ENCODE measurements at places on chromosomes 2 and 18.

DNA sequence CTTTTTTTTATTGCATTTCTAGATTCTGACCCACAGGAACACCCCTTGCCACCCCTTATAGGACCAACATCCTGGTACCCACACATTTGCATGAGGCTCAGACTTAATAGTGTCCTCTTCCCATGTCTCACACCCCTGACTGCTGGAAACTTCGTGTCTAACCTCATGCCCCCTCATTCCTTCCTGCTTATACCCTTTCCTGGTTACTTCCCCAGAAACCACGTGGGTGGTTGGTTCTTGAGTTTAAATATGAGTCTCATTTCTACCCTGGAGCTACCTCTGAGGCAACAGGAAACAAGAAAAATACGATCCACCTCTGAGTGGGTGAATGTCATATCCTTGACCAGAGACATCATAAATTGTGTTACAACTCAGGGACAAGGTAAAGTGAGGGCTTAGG lies 1.6 kb downstream of the TNP1 start:
- DNase-seq = no peak

- DNase-seq = no peak
These were observed 133.6 kb downstream of the MBD2 start for GRCh38 chr18:54090856-54091255.

DNA sequence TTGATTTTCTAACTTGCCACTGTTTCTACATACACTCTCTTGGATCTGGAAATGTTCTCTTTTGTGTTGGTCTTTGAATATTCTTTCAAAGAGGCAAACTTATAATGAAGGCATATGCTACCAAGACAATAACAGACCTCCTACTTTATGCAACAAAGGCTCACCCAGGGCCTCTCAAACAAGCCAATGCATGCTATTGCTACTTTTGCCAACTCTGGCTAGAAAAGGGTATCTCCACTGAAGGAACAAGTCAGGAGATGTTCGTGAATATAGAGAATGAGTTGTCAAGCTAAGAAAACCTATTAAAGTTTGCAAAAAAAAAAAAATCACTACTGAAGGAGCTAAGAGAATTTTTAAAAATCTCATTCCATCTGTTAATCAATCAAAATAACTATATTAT lies 15.9 kb upstream of the DSG2 start:
- no peak for DNase-seq

DNA sequence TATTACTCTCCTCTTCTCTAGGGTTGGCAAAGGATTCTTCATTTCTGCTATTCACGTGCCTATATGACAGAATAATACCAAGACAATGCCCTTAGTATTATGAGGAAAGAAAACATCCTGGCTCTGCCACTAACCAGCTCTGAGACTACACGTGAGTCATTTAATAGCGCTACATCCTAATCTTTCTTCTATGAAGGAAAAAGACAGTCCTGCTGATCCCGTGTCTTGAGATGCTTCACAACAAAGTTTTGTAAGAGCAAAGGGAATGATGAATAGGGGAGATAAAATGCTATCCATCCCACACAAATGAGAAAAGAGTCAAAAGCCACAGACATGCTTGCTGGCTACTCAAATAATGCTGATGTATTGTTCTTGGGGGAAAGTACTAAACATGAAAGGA lies 152.8 kb downstream of the PID1 start:
- DNase-seq = no peak

- no peak for DNase-seq
These were observed 431.7 kb downstream of the MBD2 start for GRCh38 chr18:53792762-53793161.

DNA sequence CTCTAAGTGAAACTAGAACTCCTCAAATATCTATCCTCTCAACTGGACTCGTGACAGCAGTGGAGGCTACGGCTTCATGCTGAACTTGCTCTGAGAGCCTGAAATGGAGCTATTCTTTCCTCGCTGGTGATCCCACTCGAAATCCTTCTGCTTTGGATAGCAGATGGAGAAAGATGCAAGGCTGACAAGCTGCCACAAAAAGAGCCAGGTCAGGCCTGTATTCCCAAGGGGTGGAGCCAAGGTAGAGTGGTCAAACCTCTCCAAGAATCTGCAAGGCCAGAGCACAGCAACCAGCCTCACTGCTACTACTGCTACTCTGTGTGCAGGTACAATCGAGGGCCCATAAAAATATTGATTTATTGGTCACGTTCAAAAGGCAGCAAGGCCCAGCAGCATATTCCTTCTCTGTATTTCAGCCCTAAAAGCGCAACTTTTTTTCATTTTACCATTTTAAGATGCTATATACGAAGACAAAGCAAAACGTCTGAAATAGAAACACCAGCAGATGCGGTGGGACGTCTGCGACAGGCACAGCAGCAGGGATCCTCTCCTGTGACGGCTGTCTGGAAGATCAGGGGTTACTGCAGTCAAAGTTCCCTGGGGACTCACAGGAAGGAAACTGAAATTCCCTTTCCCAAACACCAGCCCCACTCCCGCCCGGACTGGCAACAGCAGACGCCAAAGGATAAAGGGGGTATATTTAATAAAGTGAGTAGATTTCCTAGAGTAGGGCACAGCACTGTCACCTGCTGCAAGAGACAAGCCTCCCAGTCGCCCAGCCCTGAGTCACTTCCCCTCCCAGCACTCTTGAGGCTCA lies 2.4 kb downstream of the SPRED2 start:
- no peak for DNase-seq
